M059J (cell line): ENCODE measurements at places on chromosomes 1 and 21.
A peak's percentile ranks its signal among the peaks of the same experiment; 100 is the strongest.

- no peak for DNase-seq
Observed at GRCh38 chr21:31258073-31258472, 86.0 kb downstream of the TIAM1 start.

DNA sequence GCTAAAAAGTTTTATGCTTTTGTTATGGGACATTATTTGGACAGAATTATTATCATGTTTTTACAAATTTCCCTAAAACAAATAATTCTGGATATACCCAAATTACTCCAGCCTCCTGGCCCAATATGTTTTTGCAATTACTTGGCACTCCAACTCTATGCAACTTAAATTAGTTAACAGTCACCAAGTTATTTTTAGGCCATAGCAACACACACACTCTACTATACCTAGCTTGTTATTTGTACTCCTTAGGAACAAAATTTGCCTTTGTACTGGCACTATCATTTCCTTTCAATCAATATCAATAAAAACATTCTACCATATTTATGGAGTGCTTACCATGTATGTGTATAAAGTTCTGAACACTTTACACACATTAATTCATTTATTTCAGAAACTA lies 7.7 kb downstream of the DUSP10 start:
- no peak for DNase-seq

DNA sequence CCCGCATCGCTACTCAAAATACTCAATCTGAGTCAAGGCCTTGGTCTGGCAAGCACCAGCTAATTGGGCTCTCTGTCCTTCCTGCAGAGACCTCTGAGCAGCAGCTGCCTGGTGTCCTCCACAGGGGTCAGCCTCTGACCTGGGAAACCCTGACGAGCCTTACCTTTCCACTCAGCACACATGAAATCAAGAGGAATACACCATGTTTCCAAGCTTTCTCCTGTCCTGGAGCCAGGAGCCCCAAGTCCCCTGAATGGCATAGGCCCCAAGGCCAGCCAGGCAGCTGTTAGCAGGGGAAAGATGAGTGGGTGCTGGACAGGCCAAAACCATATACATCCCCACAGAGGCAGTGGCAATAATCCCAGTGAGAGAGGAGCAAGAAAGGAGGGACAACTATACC lies 27.2 kb upstream of the TSPEAR start:
- DNase-seq: no peak

- no peak for DNase-seq
Observed at GRCh38 chr1:8212580-8213031, 105.3 kb upstream of the SLC45A1 start.

GRCh38 chr1:25616987-25617624 lies 515 bp downstream of the MAN1C1 start:
- no peak for DNase-seq

DNA sequence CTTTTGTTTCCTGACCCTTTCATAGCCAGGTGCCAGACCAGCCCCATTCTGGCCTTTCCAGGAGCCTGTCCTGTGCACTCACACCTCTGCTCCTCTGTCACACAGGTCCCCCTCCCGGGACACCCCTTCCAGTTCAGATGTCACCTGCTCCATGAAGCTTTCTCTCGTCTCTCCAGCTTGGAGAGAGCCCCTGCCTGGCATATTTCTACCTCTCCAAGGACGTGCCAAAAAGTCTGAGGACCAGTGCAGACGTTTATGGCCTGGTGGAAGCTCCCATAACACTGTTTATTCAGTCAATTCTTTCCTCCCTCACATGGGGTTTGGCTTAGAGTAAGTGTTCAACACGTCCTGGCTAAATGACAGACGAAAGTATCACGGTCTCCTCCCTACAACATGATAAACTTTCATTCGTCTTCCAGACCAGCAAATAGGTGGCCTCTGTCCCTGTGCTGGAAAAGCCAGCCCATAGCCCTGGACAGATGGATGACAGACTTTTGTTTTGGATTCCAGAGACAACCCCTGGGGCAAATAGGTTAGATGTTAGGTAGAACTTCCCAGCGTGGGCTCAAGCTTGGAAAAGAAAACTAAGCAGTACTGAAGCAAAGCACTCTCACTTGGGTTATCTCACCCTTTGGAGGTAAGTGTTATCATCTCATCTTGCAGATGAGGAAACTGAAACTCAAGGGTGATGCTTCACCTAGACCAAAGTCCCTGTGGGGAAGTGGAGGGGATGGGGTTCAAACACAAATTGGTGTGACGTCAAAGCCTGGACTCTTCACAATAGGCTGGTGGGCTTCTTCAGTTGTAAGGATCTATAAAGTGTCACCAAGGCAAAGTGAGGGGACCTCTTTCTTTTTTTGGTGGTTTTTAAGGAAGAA lies 52.9 kb upstream of the ECE1 start:
- no peak for DNase-seq

GRCh38 chr1:145806844-145807243 lies 17.1 kb downstream of the RNF115 start:
- DNase-seq: no peak

DNA sequence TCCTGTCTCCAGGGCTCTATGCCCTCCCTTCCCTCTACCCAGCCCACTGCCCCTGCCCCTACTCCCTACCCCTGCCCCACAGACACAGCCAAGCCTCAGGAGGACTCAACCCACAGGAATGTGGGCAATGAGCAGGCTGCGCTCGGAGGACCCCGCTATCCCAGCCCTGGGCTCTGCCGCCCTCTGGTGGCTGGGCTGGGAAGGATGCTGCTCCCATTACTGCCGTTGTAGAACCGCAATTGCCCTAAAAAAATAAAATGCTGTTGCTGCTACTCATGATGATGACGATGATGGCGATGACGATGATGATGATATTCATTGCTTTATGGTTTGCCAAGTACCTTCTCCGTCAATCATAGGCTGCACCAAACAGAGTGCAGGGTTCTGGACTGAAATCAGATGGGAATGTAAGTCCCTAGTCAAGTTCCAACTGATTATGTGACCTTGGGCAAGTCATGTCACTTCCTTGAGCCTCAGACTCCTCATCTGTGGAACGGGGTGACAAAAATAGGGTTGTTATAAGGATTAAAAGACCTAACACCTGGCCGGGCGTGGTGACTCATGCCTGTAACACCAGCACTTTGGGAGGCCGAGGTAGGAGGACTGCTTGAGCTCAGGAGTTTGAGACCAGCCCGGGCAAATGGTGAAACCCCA lies 24.6 kb downstream of the ARHGEF19 start:
- peak; percentile 82 for DNase-seq

DNA sequence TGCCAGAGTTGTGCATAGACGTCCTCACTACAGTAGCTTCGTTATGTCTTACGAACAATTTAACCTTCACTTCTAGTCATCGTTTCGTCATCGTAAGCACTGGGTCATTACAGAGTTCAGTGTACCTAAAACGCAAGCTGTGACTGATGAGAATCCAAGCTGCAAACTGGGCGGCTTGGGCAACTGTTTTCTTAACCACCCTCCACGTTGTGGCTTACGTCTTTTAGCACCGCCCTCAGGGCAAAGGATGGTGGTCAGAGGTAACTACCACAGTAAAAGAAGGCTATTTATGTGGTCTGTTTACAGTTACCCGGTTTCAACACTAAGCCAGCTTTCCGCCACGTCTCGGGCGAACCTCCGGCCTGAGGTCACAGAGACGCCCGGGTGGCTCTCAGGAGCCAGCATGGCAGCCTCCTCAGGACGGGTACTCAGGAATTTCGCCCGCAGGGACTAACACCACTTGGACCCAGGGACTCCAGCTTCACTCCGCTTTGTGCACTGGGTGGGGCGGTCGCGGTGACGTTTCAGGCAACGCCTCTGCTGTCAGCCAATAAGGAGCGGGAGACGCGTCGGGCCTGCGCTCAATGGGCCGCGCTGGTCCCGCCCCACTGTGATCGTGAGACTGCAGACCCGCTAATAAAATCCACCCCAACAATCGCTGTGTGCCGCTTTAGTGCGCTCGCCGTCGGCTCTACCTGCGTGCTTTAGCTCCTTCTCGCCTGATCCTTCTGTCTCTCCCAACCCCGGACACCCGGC lies at the start of gene CTH:
Gene CTH, plus strand, starts transcription at position 665 of the 756 bp plus-strand sequence. CDS start 148 bp downstream, outside the sequence.
- DNase-seq: peak; percentile 99

DNA sequence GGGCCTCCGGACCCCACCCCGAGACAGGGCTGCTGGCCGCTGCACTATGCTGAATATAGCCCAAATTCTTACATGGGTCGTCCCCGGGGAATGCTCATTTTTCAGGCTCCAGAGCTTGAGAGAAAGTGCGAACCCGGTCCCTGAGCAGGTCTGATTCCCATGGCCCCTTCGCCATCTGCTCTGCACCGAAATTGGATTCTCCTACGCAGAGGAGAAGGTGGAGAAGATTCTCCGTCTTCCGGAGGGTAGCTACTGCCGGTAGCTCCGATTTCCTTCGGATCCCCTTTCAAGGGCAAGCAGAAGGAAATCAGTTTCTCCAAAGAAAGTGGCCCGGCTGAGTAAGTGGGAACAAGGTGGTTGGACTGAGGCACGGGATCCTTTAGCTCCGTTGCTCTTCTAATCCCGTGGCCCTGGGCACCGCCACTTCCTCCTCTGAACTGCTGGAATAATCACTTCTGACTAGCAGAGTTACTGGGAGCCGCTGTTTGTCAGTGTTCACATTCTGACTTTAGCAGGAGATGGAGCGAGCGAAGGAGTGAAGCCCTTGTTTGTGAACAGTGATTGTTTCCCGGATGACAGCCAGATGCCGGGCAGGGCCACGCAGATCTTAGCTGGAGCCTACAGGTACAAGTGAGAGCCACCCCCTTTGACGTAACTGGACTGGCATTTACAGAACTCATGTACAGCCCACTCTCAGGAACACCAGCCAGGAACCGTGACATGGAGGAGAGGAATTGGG lies 1.1 kb upstream of the ZNF496 start:
- no peak for DNase-seq

DNA sequence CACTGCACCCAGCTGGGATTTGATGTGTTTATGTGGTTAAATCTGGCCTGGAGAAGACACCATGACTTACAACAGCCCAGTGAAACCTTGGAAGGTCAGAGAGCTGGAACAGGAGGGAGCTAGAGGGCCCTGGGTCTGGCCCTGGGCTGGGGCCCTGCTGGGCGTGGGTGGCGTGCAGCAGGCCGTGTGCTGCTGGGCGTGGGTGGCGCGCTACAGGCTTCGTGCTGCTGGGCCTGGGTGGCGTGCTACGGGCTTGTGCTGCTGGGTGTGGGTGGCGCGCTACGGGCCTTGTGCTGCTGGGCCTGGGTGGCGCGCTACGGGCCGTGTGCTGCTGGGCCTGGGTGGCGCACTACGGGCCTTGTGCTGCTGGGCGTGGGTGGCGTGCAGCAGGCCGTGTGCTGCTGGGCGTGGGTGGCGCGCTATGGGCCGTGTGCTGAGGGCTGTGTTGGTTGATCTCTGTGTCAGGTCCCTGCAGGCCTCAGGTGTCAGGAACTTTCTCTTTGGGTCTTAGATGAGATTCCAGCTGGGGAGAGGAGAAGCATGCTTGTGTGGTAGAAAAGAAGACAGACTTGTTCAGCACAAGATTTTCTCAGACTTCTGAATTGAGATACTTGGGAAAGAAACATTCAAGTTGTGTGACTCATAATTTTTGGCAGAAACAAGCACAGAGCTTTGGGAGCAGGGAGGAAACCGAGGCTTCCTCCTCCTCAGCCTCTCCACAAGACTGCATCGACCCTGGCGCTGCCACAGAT lies 66.0 kb downstream of the COL18A1 start:
- peak; percentile 90 for DNase-seq

DNA sequence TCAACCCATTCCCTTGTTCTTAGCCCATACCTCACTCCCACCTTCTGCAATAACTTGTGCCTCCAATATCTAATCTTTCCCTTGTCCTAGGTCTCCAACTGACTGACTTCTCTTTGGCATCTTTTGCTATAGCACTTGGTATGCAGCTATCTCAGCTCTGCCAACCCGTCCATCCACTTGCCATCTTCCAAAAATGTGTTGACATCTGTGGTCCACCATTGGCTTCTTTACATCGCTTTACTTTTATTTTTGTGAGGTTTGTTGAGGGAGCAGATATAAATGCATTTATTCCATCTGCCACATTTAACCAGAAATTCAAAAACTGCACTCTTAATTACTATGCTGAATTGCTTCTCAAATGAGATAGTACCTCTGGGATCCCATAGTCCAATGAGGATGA lies 24.9 kb upstream of the PSMB2 start:
- no peak for DNase-seq

DNA sequence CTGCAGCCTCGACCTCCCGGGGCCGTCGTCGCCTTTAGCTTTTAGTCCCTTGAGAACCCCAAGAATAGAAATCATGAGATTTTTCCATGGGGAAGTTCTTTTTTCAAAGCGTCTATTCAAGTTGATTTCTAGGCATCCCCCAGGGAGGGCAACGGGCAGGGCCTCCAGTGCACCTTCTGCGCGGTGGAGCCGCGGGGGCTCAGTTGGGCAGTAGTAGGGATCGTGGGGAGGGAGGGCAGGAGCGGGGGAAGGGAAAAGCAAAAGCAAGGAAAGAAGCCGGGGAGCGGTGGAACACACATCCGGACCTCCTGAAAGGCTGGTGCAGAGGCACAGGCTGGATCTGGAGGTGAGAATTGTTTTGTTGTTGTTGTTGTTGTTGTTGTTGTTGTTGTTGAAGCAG lies 103.4 kb downstream of the PPIAL4G start:
- no peak for DNase-seq

DNA sequence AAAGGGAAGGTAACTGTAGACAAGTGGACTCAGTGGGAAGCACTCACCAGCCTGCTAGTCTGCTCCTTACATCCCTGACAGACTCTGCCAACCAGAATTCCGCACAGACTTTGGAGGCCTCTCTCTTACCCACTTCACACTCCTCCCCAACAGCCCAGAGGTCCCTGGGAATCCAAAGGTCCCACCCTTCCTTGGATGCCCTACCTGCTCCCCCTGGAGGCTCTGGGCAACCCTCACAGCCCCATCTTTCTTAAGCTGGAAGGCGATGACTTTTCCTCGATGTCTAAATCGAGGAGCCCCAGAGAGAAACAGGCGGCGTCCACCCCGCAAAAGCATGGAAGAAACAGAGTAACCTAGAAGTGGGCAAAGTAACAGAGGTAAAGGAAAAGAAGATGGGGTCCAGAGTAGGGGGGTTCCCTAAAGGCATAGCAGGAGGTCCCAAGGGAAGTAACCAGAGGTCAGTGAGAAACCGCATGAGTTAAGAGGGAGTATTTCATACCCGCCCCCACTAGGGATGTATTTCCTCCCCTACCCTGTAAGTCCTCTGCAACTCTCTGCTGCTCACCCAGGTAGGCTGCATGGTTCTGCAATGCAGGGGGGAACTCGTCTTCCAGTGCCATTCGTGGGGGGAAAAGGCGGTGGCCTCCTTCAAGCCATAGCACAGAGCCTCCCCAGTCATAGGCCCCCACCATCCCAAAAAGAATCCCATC lies 8.4 kb downstream of the ITGA10 start:
- no peak for DNase-seq

GRCh38 chr1:116910379-116911187 lies 867 bp downstream of the PTGFRN start:
- peak; percentile 50 for DNase-seq

GRCh38 chr1:228204958-228205357 lies 2.9 kb upstream of the OBSCN start:
- DNase-seq: no peak
